ENCODE measurements at places on chromosomes 1 and 21. TPM values are rescaled to one million over a fixed set of nuclear protein-coding genes. Genes with fewer than 3 reads are reported as not detected.

SLC30A10 gene
- total RNA-seq: 8.8 TPM

DNA sequence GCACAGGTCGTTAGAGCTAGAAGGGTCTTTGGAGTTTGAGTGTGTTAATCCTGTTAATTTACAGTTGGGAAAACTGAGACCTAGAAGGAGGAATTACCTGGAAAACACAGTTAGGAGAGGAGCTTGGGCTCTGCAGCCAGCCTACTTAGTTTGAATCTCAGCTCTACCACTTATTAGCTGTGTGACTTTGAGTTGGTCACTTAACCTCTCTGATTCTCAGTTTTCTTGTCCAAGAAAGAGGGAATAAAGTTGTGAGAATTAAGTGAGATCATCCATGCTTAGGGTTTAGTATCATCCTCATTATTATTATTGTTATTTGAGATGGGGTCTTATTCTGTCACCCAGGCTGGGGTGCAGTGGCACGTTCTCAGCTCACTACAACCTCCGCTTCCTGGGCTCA is 5.4 kb upstream of the HTR1D start:
- no peaks in the 10 kb centered on the region for H3K36me3 ChIP-seq
- H3K27me3 ChIP-seq: peaks cover 46% of the 10 kb centered on the region

PLEKHN1 gene
- total RNA-seq: 1.5 TPM

GRCh38 chr1:116987256-116987555 is 14.4 kb upstream of the CD101 start:
- H3K27me3 ChIP-seq: no peaks in the 10 kb centered on the region
- no peak overlapping the region for H3K4me3 ChIP-seq
- H3K4me1 ChIP-seq: peaks cover 13% of the 10 kb centered on the region

- no peak for DNase-seq
- H3K27ac ChIP-seq: peak overlapping the region; percentile 45
- H3K36me3 ChIP-seq: peaks cover 47% of the 10 kb centered on the region
- H3K27me3 ChIP-seq: no peaks in the 10 kb centered on the region
These were observed 3.5 kb downstream of the HSPG2 start for GRCh38 chr1:21933397-21934248.

GRCh38 chr1:224497714-224498573 is 63.3 kb upstream of the WDR26 start:
- no peak for DNase-seq
- no peak overlapping the region for H3K4me3 ChIP-seq
- H3K36me3 ChIP-seq: no peaks in the 10 kb centered on the region
- peaks cover 32% of the 10 kb centered on the region for H3K4me1 ChIP-seq
- H3K27ac ChIP-seq: no peak overlapping the region
- peaks cover 2% of the 10 kb centered on the region for H3K27me3 ChIP-seq

TMPRSS3 gene
- total RNA-seq: not detected

DNA sequence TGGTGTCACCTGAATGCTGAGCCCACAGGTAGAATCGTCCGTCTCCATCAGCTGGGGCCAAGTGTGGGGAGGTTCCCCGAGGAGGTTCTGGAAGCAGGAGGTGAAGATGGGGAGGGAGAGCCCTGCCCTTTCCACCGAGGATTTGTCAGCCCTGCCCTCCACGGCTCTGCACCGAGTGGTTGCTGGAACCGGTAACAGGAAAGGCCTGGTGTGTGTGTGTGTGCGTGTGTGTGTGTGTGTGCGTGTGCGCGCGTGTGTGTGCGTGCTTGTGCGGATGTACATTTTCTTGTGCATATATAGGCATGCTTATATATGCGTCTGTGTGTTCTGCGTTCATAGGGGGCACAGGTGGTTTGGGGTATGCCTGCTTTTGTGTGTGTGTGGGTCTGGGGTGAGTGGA is 3.5 kb downstream of the NBL1 start:
- H3K4me3 ChIP-seq: no peak overlapping the region
- no peak overlapping the region for H3K27ac ChIP-seq
- no peaks in the 10 kb centered on the region for H3K36me3 ChIP-seq
- H3K4me1 ChIP-seq: peaks cover 45% of the 10 kb centered on the region

Measured in K562 (cell line).